ENCODE measurements at places on chromosomes 5 and 9.

- DNase-seq = no peak
Measured at GRCh38 chr5:168288349-168289245, 2.8 kb upstream of the WWC1 start.

DNA sequence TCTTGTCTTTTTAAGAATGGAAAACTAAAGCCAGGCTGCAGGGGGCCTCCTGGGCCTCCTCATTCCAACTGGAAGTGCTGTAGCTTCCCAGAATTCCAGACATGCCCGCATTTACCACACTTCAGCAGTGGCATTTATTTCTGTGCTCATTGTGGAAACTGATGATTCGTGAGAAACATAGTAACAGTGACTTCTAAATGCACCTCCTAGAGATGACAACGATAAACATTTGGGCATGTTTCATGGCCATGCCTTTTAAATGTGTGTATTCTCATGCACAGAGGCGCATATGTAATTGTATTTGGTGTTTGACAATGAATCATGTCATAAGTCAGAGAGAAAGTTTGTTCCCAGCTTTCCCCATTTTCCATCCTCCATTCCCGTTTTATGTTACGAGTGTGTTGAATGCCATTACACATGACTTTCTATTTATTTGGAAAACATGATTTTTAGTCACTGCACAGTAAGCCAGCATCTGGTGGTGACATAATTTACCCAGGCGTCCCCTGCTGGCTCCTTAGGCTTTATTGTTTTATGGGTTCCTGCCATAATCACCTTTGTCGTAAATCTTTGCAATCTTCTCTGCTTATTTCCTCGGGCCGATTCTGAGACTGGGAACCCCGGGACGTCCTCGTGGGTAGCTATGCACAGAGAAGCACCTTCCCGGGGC lies 68.8 kb upstream of the FCN2 start:
- DNase-seq = no peak

GRCh38 chr5:81609810-81610375 lies 141.0 kb downstream of the SSBP2 start:
- DNase-seq = no peak

DNA sequence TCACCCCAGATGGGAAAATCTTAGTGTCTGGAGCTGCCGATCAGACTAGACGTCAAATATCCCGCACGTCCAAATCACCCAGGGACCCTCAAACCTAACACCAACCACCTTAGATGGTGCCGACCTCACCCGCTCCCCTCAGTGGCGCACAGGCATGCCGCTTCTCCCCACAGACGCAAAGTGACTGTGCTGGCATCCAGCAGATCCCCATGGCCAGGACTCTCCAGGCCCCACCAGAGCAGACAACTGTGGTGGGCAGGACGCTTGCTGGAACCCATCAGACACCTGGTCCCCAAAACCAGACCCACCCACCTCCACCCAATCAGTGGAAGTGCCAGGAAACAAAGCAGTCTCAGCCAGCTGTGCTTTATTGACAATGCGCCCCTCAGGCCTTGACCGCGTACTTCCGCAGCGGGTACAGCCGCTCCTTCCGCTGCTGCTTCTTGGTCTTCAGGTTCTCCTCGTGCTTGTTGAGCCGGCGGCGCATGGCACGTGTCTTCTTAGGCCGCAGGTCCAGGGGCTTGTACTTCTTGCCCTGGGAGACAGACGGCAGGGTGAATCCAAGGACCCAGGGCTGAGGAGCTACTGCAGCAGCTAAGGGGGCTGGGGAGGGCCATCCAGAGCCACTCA lies 4.1 kb downstream of the RPL35 start:
- DNase-seq = no peak

DNA sequence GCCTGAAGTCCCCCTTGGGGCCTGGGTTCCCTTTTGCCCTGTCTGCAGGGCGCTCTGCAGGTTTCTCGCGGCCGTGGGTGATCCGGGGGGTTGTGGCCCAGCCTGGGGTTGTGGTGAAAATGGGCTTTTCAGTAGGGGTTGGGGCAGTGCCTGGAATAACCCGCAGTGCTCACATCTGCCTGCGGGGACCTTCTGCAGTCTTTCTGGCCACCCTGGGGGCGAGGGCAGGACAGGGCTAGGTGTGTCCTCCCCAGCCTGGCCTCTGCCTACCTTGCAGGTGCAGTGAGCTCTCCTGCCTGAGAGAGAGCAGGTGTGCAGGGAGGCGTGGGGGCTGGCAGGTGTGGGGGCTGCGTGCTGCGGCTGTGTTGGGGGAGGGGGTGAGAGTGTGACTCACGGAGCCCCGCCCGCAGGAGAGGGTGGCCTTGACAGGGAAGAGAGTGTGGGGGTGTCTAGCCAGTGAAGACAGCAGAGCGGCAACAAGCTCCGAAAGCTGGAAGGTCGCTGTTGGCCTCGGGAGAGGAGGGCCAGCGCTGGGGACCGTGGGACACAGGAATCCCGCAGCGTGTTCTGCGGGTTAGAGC lies 131.4 kb downstream of the MRPL36 start:
- no peak for DNase-seq

DNA sequence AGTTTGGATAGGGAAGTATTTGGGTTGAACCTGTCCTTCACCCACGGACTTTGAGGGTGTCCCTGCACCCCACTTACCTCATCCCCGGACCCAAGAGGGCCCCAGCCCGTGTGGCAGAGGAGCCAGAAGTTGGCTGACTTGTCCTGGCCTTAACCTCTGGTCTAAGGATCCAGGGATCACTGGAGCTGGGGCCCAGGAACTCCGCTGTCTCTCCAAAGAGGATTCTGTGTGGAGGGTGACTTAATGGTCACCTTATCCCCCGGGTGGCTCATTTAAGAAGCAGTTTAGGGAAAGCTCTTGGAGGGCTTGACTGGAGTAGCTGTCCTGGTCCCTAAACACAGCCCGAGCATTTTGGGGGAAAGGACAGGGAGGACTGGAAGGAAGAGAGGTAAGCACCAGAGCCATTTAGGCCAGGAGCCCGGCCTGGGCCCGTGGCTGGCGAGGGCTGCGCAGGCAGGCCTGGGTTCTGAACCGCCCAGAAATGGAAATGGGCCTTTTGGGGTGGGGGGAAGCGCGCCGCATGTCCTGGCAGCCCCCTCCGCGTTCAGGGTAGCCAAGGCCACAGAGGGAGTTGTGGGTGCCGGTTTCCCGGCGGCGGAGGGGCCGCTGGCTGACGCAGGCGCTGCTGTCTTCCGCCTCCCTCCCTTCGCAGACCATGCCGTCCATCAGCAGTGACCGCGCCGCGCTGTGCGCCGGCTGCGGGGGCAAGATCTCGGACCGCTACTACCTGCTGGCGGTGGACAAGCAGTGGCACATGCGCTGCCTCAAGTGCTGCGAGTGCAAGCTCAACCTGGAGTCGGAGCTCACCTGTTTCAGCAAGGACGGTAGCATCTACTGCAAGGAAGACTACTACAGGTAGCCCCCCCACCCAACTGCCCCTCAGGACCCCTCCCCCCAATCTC lies 2.0 kb downstream of the LHX2 start:
- DNase-seq = no peak
